ENCODE measurements at places on chromosomes 16 and 17.

DNA sequence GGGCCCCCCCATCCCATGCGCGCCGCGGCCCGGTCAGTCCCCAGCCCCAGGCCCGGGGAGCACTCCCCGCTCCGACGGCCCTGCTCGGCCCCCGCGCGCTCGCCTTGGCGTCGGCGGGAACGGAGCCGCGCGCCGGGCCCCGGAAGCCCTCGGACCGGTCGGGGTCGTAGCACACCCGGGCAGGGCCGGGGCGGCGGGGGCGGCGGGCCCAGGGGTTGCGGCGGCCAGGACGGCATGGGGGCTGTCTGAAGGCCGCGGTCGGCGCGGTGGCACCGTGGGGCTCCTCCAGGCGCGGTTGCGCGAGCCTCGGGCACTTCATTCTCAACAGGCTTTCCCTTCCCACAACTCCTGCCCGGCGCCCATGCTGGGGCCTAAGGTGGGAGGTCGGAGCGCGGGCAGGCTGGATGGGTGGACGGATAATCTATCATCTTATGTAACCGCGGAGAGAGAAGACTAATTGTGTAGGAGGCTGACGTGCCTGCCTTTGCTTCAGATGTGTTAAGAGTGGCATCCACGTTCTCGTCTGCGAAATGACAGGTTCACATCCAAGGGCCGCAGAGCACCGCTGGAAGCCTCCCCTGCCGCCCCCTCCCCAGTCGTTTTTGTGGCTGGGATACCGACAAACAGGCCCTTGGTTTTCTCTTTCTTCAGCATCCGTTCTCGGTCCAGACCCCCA is 708 bp downstream of the BAIAP2 start:
- H3K36me3 ChIP-seq = no peaks in the 10 kb centered on the region
- H3K4me3 ChIP-seq = peak overlapping the region; percentile 68
- H3K4me1 ChIP-seq = peaks cover 52% of the 10 kb centered on the region
- H3K27me3 ChIP-seq = no peaks in the 10 kb centered on the region
- peak overlapping the region; percentile 41 for H3K27ac ChIP-seq
- no peak for DNase-seq

GRCh38 chr17:35051579-35052240 is 11.8 kb downstream of the RFFL start:
- H3K27me3 ChIP-seq = no peaks in the 10 kb centered on the region
- H3K4me3 ChIP-seq = no peak overlapping the region
- peak; percentile 72 for DNase-seq
- no peaks in the 10 kb centered on the region for H3K36me3 ChIP-seq
- peaks cover 23% of the 10 kb centered on the region for H3K4me1 ChIP-seq

- no peaks in the 10 kb centered on the region for H3K27me3 ChIP-seq
- H3K36me3 ChIP-seq = no peaks in the 10 kb centered on the region
- DNase-seq = no peak
- no peaks in the 10 kb centered on the region for H3K4me1 ChIP-seq
Observed at GRCh38 chr16:4685292-4685691, 8.1 kb upstream of the NUDT16L1 start.

- peaks cover 34% of the 10 kb centered on the region for H3K27me3 ChIP-seq
- no peaks in the 10 kb centered on the region for H3K36me3 ChIP-seq
- H3K27ac ChIP-seq = no peak overlapping the region
- DNase-seq = no peak
- peaks cover 8% of the 10 kb centered on the region for H3K4me1 ChIP-seq
Observed at GRCh38 chr17:57045868-57046704, 39.0 kb upstream of the AKAP1 start.

- peaks cover 2% of the 10 kb centered on the region for H3K27me3 ChIP-seq
- no peak overlapping the region for H3K4me3 ChIP-seq
- H3K4me1 ChIP-seq = no peaks in the 10 kb centered on the region
Observed at GRCh38 chr17:35188111-35188510, 6.1 kb downstream of the SLC35G3 start.

All from astrocyte (in vitro differentiated cells and primary cell).